ENCODE measurements at places on chromosomes 4 and X.
A peak's percentile ranks its signal among the peaks of the same experiment; 100 is the strongest.

GRCh38 chr4:53653484-53654053, 62.3 kb upstream of the LNX1 start:
- no peak for DNase-seq

DNA sequence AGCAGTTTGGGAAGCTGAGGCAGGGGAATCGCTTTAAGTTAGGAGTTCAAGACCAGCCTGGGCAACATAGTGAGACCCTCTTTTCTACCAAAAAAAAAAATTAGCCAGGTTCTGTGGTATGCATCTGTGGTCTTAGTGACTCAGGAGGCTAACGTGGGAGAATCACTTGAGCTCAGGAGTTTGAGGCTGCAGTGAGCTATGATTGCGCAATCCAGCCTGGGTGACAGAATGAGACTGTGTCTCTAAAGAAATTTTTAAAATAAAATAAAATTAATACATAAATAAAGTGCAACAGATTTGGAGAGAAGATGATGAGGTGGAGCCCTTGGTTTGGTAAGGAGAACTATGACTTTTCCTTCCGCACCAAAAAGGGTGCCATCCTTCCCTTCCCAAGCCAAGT, 436.9 kb downstream of the NLGN4X start:
- no peak for DNase-seq

DNA sequence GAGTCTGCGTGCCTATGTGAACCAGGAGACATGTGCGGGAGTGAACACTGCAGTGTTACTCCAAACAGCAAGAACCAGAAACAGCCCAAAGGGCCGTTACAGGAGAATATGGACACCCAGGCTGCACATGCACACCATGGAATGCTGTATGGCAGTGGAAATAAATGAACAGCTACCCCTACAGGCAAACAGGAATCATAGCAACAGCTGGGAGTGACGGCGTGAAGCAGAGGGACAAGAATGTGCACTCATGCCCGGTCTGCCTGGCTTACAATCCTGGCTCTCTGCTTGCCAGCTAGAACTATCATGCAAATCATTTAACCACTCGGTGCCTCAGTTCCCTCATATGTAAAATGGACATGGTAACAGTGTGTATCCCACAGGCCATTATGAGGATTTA, 16.6 kb downstream of the GPKOW start:
- no peak for DNase-seq

- no peak for DNase-seq
Measured at GRCh38 chr4:39657465-39657864, 18.8 kb upstream of the SMIM14 start.

DNA sequence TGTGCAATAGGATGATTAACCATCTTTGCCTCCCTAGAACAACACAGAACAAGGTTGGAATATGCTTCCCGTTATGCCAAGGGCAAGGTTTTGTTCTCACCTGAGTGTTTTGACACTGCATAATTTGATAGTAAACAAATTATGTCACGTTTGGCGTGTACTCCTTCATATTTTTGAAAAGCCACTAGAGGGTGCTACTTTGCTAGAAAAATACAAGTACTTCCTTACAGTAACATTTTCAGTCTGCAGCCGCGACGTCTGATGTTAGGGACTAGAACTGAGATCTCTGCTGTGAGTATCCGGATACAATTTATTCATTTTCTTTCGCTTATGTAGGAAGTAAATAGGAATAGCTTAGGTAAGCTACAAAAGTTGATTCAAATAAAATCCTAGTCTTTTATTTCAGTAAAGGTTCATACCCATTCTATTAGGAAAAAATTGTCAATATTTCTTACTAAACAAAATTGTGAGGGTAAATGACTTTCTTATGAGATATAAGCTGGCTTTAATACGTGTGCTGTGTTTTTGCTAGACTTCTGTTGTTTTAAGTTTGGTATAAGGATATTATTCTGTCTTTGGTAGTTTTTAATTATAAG, 181.1 kb upstream of the WDFY3 start:
- no peak for DNase-seq

- no peak for DNase-seq
Measured at GRCh38 chr4:86493460-86493859, 100.7 kb upstream of the PTPN13 start.

- no peak for DNase-seq
Measured at GRCh38 chr4:89134775-89135319, 23.5 kb downstream of the TIGD2 start.

- no peak for DNase-seq
Measured at GRCh38 chr4:70997036-70997435, 3.6 kb downstream of the DCK start.

DNA sequence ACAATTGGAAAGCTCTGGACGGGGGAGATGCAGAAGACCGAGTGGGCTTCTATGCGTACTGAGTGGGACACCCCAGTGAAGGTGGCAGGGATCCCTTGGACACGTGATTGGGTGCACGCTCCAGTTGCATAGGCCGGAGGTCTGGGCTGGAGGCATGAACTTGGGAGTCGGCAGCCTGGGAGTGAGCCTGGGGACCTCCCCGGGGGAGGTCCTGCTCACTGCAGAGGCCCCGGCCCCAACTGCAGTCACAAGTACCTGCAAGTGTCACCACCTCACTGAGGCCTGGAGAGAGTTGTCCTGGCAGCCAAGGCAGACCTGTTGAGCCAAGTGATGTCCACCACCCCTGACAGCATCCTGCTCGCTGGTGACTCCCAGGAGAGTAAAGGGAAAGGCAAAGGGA, 49.3 kb upstream of the HMX1 start:
- DNase-seq, result peak; percentile 15

DNA sequence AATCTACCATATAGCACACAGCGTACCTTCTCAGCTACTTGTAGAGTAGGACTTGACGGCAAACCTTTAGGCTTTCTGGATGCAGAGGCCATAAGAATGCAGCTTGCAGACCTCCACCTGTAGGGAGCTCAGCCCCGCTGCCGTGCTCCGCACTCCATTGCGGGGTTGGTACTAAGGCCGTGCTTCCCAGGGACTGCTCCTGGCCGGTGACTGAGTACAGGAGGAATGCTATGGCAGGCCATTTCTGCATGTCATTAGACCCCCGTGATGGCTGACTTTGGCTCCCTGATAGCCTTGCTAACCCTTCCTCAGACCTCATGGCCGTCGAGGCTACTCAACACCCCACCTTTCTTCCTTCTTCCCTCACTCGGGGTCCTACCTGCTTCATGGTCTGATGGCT, 26.4 kb downstream of the TIGD2 start:
- DNase-seq, result no peak

GRCh38 chr4:153248641-153249198, 44.5 kb downstream of the TRIM2 start:
- no peak for DNase-seq

- DNase-seq, result no peak
Measured at GRCh38 chrX:12489341-12489740, 301.9 kb upstream of the PRPS2 start.

DNA sequence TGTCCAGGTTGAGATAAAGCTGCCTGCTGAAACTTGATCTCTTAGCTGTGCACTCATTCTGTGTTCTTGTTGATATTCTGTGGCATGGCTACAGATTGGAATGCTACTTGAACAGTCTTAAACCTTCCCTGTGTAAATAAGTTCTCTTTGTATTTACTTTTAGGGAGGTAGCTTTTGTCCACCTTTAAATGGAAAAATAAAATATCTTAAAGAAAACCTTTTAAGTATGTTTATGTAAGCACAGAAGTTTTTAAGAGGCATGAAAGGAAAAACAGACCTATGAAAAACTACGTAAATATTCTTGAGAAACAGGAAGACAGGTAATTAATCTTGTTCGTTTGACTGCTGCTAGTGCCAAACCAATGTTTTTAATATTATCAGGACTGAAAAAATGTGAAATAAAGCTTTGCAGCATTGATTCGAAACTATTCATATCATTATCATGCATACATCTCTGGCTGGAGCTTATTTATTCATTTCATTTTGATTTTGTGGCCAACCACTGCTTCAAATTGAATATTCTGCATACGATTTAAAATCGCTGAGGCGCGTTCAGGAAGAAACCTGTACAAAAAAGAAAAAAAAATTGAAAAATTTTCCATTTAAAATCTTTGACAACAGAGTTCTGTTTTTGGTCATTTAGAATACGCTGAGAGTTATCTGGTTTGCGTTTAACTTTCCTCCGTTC, 17.8 kb downstream of the HSD17B13 start:
- DNase-seq, result no peak

DNA sequence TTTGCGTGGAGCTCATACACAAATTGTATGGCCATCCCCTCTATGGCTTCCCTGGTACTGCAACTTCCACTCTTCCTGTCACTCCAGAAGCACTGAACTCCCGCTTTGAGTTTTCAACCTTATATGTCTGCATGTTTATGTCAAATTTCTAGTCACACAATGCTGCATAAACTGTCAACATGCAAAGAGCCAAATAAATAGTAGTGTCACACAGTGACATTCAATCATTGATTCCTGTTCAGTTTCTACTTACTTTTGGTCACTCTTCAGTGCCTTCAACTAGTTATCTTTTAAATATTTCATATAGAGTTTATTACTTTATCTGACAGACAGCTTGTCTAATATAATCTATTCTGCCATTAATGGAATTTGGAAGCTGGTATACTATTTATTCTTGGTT, 149.3 kb downstream of the SPANXN1 start:
- no peak for DNase-seq

DNA sequence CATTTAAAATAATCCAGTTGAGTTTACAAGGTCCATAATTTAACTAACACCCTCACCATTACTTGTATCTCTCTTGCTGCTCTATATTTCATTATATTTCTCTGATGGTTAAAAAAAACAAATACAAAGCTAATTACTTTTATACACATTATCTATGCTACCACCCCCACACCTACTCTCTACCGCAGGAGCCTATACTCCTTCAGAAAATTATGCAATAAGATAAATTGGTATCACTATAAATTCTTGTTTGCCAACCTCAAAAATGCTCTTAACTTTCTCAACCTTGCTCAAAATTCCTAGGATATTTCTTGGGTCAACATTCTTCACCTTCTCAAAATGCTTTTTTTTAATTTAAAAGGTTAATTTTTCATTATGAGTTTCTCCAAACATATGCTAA, 282.7 kb downstream of the KCTD8 start:
- DNase-seq, result no peak

DNA sequence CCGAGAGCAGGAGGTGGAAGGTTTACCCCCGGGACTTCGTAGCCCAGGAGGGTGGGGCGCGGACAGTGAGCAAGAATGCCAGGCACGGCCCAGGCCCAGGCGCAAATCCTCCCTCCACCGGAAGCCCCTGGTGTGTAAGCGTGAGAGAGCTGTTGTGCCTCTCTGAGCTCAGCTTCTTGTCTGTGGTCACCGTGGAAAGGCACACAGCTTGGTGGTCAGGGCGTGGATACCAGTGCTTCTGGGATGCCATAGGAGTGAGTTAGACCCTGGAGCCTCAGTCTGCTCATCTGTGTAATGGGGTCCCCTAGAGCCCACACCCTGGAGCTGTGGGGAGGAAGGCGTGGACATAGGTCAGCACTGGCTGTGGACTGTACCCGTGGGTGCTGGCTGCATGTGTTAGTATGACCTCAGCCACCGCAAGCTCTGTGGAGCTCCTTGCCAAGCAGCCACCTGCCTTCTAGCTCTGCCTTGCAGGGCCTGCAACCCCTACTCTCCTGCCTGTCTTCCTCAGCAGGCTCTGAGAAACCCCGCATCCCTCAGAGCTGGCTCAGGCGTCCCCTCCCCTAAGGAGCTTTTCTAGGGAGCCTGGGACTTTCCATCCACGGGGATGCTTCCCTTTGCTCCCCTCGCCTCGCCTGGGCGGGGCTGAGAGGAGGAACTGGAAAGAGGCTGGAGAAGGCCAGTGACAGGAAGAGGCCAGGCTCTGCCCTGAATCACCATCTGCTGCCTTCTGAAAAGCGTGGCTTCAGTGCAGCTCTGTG, 28.0 kb upstream of the AFAP1 start:
- DNase-seq, result no peak

- no peak for DNase-seq
Measured at GRCh38 chr4:40201898-40202297, 5.1 kb downstream of the RHOH start.

GRCh38 chr4:86855572-86855971, 6.4 kb upstream of the SLC10A6 start:
- DNase-seq, result no peak

DNA sequence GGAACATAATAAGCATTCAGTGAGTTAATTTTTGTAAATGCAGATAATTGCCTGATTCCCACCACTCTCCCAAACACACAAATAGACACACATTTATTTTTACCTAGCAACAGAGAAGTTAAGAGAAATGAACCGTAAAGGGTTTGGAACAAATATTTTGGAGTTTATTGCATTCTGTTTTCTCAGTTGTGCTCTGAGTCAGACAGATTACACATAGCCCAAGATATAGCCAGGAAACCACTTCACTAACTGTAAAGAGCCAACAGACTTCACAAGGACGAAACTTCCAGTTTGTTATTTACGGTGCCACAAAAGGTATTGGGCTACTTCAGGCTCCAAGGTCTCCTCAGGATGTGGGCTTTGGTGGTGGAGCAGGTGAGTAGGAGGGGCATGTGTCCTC, 217.0 kb downstream of the BMPR1B start:
- no peak for DNase-seq

GRCh38 chrX:11427453-11428071, 134.3 kb downstream of the AMELX start:
- DNase-seq, result peak; percentile 20

DNA sequence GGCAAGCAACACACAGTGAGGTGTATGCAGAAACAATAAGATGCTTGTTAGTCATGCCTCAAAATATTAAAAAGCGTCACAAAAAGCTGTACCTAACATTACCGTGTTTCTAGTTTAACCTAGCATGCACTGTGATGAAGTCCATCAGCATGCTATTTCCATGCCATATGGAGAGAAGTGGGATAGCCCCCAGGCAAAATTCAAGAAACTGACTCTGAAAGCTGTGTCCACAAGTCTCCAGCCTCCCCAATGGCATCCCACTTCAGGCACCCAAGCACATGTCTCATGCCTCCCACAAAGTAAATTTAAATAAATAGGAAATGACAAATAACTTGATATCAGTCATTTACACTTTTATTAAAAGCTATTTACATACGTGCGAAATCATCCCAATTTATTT, 10.8 kb downstream of the GABRA2 start:
- no peak for DNase-seq

- no peak for DNase-seq
Measured at GRCh38 chrX:148498067-148498466, 2.4 kb upstream of the AFF2 start.

DNA sequence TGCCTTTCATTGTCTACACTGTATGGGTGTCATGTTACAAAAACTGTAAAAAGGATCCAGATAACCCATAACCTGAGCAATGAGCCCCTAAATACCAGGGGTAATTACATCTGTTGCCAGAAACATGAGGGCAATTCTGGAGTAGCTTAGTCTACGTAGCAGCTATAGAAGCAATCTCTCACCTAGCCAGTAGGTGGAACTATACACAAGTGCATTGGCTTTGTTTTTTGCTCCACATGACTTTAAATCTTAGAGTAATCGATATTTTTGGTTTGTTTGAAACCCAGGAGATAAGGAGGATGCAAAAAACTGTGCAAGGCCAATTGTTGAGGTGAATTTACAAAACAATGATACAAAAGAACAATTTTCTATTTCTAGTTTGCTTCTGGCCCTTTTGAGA, 57.5 kb downstream of the GPR82 start:
- DNase-seq, result no peak

DNA sequence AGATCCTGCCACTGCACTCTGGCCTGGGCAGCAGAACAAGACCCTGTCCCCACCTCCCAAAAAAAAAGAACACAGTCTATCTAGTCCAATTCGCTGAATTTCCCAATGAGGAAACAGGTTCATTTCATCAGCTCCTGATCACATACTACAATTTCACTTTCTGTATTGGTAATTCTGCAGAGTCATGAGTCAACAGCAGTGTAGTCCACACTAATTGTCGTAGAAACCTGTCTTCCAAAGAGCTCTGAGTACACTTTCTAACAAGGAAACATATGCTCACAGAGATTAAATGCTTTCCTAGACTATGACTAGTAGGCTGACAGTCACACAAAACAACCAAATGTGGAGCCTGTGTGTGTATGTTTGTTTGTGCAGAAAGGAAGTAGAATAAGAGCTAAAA, 91.9 kb downstream of the GPC4 start:
- DNase-seq, result no peak
